Esophagus squamous epithelium (tissue), 5 donors: ENCODE measurements at places on chromosomes 12 and 14.

GRCh38 chr12:88417531-88417930 lies 162.7 kb downstream of the KITLG start:
- no peak for DNase-seq

GRCh38 chr12:43957732-43958372 lies 122.0 kb downstream of the TMEM117 start:
- DNase-seq, result no peak

- DNase-seq, result no peak
These were observed 48.7 kb downstream of the CCDC88C start for GRCh38 chr14:91368776-91369416.

- DNase-seq, result no peak
These were observed 1.1 kb downstream of the GCH1 start for GRCh38 chr14:54901380-54902142.

DNA sequence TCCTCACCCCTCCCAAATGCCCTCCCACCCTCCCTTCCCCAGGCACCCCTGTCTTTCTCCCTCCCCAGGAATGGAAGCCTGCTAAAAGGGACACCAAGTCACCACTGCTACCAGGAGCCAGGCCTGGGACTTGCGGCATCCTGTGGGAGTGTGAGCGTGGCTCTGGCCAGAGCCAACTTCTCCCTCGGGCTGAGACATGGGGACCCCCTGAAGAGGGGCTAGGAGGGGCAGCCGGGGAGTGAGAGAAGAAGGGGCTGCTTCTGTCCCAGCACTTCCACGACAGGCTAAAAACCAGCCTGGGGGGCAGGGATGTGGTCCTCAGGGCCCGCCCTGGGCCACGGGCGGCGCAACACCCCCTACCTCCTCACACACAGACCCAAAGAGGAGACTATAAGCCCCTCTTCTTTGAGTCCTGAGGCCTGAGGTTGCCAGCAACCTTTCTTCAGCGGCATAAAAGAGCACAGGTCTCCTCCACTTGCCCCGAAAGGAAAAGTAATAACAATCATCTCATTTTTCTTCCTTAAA lies 278.9 kb downstream of the DPF3 start:
- DNase-seq, result no peak

- DNase-seq, result no peak
These were observed 5.7 kb downstream of the AHNAK2 start for GRCh38 chr14:104972301-104973134.

GRCh38 chr12:108734200-108734906 lies 3.0 kb upstream of the CORO1C start:
- DNase-seq, result no peak

DNA sequence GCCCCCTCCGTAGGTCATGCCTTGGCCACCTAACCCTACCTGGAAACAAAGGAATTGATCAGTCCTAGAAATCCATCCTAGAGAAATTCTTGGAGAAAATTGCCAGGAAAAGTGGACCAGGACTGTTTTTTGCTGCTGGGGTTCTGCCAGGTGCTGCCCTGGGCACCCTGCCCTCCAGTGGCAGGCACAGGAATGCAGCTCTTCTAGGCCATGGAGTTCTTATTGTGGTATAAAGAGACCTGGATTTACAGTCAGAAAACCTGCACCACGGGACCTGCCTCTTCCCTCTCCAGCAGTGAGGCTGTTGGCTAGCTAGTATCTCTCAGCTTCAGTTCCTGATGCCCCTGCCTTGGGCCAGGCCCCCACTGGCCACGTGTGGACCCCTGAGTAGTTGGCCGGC lies 59.7 kb downstream of the SLC24A4 start:
- no peak for DNase-seq

- no peak for DNase-seq
These were observed 166.0 kb downstream of the FSCB start for GRCh38 chr14:44341116-44341515.

DNA sequence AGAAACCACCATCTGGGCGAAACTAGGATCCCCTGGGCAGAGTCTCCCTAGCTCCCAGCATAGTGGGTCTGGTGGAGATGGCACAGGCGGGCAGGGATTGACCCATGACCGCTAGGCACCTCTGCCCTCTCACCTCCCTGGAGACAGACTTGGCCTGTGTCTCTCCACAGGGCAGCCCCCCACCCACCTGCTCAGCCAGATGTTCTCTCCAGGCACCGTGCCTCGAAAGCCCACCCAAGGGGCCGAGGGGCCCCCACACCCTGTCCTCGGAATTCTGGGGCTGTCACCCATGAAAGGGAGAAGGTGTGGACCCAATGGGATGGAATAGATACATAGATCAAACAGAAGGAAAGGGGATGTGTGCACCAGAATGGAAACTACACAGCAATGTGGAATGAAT lies 229.1 kb upstream of the RTL1 start:
- no peak for DNase-seq

- DNase-seq, result no peak
These were observed 29.4 kb downstream of the SYNE3 start for GRCh38 chr14:95486875-95487668.

GRCh38 chr12:116922194-116922897 lies 11.6 kb downstream of the FBXW8 start:
- no peak for DNase-seq

GRCh38 chr12:15372352-15372751 lies 50.0 kb downstream of the PTPRO start:
- no peak for DNase-seq

GRCh38 chr14:39393289-39393688 lies 38.9 kb downstream of the FBXO33 start:
- DNase-seq, result no peak

- DNase-seq, result no peak
These were observed 463.9 kb downstream of the TMTC2 start for GRCh38 chr12:83150465-83151189.

- DNase-seq, result no peak
These were observed 33.4 kb downstream of the TXNRD1 start for GRCh38 chr12:104249017-104249416.

- no peak for DNase-seq
These were observed 248.9 kb downstream of the SLC16A7 start for GRCh38 chr12:59844750-59845149.
